ENCODE measurements at places on chromosomes 12 and 14. TPM values are rescaled to one million over a fixed set of nuclear protein-coding genes. Genes with fewer than 3 reads are reported as not detected.

DNA sequence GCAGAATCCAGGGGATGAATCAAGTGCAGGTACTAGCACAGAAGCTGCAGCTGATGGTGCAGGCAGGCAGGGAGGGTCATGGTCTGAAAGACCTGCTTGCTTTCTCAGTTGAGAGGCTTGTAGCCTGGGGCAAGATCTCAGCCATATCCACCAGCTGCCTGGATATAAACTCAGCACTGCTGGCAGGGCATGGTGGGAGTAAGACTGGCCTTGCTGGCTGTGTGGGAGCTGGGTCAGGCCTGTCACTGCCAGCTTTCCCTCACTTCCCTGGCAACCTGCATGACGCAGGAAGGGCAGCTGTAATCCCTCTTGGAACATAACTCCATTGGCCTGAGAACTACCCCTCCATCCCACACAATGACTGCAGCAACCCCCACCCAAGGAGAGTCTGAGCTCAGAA lies 230.1 kb downstream of the ANO6 start:
- DNase-seq: no peak

DNA sequence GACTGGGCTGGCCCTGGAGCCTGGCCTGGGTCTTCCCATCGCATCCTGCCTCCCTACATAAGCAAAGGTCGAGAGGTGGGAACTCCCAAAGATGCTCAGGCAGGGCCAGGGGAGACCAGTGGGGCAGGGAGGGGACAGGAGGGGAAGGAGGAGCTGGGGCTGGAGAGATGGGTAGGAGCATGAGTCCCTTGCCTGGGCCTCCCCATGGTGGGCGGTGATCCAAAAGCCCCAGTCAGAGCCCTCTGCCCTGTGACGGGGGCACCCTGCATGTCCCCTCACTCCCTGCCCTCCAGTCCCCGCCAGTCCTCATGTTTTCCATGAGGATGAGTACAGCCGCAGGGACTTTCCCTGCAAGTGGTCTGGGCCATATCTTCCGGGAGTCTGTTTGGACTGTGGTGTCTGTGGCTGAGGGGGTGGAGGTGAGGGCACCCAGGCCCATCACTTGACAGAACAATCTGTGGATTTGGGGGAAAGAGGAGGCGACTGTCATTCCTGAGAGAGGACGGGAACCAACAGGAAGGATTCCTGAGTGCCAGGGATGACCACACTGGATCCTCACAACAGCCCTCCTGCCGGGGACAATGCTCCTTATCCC lies 9.3 kb downstream of the BDKRB2 start:
- no peak for DNase-seq

- no peak for DNase-seq
Observed at GRCh38 chr12:131637986-131638385, 72.9 kb upstream of the SFSWAP start.

DNA sequence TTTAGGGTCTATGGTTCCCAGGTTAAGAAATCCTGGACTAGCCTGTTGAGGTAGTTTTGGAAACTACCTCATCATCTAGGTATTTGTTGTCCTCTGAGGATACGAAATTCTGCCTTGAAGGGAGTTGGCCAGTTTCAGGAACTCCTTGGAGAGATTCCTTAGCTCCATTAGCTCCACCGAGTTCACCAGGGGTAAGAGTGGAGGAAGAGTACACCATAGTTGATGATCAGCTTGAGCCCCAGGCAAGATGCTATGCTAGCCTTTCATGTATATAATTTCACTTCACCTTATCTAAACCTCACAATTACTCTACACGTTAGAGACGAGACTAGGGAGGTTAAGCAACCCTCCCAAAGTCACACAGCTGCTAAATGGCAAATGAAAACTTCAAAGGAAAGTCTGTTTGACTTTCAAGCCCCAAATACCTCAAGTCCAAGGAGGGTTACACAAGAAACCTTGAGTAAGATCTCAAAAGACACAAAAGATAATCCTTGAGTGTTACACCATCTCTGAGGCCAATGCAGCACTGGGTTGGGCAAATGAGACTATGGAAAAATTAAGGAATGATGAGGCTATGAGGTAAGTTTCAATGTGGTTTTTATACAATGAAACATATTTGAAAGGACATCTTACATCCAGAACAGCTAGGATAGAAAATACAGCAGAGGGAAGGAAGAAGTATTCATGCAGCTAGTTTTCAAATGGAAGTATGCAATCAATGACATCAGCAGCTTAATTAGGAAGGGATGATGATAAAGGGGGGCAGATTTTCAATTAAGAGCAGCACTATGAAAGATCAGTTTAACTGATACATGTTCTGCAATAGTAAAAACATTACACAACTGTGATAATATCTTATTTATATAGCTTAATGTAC lies 97.2 kb upstream of the KRAS start:
- no peak for DNase-seq

The SDR9C7 gene
- 0.11 TPM for polyA plus RNA-seq

GRCh38 chr14:23942587-23942986 lies 11.0 kb upstream of the DHRS4 start:
- DNase-seq: no peak
